ENCODE measurements at places on chromosomes 7 and 10.

DNA sequence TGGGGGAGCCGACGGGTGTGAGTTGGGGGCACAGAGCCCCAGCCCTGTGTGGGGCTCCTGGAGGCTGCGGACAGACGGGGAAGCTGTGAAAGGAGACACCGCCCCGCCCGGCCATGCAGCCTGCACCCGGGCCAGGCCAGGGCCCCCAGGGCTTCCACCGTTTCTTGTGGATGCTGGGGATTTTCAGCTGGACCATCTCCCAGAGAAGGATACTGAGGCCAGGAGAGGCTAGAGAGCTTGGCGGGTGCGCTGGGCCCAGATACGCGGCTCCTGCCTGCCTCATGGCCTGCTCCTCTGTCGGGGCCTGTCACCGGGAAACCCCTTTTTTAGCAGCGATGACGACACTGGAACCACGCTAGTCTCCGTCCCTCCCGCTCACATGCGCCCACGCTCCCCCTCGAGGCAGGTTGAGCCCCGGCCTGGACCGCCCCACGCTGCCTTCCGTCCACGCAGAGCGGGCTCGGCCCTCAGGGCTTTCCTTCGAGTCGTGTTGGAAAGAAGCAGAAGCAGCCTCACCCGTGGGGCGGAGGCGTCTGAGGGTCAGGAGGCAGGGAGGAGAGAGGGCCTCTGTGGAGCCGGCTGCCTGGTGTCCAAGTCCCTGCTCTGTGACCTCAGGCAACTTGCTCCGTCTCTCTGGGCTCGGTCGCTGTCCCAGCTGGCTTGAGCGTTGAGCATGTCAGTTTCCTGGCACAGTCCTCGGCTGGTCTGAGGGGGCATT is 11.7 kb downstream of the TMEM184A start:
- DNase-seq: no peak

GRCh38 chr7:3861941-3862340 is 560.9 kb downstream of the SDK1 start:
- DNase-seq: peak; percentile 50

DNA sequence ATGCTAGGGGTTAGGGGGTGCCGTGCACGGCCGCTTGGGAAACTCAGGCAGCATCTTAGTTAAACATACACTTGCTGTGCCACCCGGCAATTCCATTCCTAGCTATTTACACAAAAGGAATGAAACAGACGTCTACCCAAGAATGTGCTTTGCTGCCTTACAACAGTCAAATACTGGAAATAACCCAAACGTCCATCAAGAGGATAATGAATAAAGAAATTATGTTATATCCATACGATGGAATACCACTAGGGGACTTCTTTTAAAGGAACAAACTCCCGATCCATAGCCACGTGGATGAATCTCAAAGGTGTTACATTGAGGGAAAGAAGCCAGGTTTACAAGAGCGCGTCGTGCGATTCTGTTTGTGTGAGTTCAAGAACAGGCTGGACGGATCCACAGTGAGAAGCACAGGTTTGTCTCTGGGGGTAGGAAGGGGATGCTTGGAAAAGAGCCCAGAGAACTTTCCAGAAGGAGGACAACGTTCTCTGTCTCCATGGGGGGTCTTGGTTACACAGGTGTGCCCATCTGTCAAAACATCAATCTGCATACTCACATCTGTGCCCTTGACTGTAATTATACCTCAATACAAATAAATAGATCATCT is 41.8 kb downstream of the STK32C start:
- DNase-seq: no peak

- DNase-seq: no peak
Measured at GRCh38 chr10:63965846-63966245, 444.6 kb downstream of the REEP3 start.

DNA sequence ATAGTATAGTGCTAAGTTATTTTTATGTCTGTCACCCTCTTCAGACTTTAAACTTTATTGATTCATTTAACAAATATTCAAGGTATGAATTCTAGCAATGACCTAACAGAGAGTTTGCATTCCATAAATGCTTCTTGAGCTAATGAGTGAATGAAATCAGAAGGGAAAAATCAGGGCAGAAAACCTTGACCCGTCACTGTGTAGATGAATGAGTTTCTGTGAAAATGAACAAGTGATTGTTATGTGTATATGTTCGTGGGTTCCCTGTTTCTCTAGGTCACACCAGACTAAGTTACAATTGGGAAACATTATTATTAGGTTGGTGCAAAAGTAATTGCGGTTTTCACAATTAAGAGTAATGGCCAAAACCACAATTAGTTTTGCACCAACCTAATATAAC is 30.1 kb downstream of the APBB1IP start:
- DNase-seq: no peak

Data from fibroblast of skin of left biceps (primary cell).